Esophagus muscularis mucosa (tissue), 4 donors: ENCODE measurements at places on chromosomes 13 and 19.

DNA sequence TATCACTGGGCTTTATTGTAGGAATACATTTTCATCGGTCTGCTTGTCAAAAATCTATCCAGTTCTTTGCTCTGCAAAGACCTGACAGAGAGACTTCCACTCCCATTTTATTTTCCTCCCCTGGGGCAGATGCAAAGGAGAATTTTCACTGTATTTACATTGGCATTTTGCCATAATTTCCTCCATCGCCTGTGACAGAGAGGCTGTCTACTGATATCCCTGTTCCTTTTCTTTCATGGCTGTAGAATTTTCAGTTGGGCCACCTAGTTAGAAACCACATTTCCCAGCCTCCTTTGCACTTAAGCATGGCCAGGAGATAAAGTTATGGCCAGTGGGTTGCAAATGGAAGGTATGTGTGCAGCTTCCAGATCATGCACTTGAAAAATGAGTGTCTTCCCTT is 89.3 kb downstream of the NUFIP1 start:
- DNase-seq = no peak

- peak; percentile 86 for DNase-seq
Observed at GRCh38 chr19:42850981-42851717, 28.4 kb downstream of the PSG1 start.

DNA sequence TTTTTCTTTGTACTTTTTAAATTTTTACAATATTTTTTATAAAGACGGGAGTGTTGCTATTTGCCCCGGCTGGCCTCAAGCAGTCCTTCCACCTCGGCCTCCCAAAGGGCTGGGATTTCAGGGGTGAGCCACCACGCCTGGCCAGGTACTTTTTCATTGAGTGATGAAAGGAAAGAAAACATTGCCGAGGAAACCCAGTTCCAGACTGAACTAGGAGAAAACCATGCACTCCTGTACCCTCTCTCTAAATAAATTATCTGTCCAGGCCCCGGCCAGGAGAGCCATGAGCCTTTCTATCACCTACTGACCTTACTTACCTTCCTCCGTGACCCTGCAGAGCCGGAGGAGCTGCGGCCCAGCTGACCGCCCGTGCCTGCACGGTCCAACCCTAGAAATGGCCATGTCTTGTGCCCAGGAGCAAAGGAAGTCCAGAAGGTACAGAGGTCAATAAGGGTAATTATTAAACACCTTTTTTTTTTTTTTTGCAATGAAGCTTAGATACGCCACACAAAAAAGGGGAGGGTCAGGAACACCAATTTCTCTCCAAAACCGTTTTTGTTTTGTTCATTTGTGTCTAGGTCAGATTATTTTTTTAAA is at the start of gene SLC7A9:
Gene SLC7A9, minus strand, starts transcription at position 399 of the 597 bp plus-strand sequence. CDS start 1,233 bp downstream, outside the sequence.
- DNase-seq = no peak

- no peak for DNase-seq
Observed at GRCh38 chr19:8702350-8702749, 3.8 kb upstream of the ACTL9 start.

DNA sequence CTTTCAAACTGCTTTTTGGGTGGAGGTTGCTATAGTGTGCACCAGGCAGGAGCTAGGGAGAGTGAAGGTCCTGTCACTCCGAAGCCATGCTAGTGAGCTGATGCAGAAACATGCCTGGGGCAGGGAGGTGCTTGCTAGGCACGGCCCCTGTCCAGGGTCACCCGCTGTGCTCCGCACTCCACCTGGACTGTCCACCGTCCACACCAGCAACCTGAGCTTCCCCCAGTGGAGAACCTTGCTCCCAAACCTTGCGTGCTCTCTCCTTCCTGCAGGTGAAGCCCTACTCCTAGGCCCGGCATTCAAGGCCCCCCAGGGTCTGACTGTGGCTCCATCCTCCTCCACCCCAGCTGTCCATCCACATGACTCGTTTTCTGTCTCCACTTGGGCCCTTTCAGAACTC is 12.3 kb downstream of the SLC15A1 start:
- DNase-seq = no peak

GRCh38 chr19:57689750-57690149 is 8.0 kb downstream of the ZNF551 start:
- DNase-seq = no peak

GRCh38 chr19:48918801-48919247 is 14.7 kb upstream of the DHDH start:
- no peak for DNase-seq

DNA sequence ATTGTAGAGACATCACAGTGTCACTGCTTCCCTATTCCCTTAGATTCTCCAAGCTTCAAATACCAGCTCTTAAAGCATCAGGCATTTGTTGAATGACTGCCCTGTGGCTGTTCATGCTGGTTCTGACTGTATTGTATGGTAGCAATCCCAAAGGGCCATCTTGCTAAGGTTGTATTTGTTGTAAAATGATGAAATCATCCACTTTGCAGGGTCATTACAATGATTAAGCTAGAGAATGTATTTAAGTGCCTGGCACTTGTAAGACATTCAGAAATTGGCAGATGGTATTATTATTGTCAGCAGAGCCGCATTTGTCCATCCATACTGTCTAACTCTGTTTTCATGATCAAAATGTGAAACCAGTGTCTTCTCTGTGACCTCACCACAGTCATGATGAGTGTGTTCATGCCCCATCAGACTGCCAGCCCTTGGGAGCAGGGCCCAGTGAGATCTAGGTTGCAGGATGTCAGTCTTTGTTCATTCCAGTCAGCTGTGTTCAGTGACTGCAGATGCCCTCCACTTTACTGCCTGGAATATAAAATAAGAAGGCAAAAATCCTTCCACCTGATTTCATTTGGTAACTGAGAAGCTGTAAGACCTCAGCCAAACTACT is 86.1 kb downstream of the DHRS12 start:
- no peak for DNase-seq

DNA sequence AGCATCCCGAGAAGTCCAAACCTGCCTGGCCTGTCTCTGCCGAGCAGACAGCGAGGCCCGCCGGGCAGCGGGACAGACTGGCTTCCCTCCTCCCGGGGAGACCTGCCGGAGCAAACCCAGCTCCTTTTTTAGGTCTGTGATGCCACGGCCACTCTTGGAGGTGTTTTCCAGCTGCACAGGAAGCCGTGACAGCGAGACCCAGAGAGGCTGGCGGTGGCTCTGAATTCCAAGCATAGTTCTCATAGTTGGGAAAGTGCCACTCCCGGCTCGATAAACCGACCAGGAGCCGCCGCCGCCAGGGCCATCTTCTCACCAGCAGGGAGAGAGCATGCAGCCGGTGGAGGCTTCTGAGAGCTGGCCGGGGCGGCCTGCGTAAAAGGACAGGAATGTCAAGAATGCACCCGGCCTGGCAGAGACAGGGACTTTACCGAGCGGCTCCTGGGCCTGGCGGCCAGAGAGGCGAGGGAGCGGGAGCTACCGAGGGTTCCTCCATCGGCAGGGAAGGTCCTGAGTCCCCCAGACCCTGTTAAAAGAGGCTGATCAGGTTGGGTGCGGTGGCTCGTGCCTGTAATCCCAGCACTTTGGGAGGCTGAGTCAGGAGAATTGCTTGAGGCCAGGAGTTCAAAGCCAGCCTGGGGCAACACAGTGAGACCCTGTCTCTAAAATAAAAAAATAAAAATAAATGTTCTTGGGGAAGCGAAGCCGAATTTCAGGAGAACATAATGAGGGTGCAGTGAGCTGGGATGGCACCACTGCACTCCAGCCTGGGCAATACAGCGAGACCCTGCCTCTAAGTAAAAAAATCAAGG is 64.9 kb downstream of the GADD45B start:
- DNase-seq = peak; percentile 97

DNA sequence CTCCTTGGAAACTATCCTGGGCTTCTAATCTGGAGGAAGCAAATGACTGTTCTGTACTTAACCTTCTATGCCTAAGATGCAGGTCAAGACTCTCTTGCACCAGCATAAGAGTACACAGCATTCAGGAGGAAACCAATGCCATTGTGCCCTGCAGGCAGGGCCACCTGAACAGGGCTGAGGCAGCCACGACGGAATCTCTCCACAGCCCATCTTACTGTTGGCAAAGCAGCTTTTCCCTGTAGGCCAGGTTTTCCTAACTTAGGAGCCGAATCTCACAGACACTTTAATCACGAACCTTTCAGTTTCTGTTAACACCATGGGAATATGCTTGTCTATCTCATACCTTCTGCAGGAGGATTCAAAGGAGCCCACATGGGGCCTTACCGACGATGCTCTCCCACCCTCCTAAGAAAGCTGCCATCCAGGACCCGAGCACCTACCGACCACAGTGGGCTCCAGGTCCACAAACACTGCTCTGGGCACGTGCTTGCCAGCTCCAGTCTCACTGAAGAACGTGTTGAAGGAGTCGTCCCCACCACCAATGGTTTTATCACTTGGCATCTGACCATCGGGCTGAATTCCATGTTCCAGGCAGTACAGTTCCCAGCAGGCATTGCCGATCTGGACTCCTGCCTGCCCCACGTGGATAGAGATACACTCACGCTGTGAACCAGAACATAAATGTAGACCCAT is 2.6 kb downstream of the TUBA3C start:
- DNase-seq = peak; percentile 72

DNA sequence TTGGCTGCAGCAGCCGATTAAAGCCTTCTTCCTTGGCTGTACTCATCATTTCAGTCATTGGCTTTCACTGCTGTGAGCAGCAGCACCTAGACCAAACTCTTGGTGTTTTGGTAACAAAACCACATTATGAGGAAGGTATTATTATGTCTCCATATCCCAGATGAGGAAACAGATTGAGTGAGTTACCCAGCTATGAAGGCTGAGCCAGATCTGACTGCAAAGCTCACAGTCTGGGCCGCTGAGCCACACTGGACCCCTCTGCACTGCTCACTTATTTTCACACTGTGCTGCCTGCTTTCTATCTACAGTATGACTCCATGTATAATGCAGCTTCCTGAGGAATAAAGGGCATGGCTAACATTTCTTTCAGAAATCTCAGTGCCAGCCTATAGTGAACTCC is 24.5 kb downstream of the CRYL1 start:
- DNase-seq = no peak

- no peak for DNase-seq
Observed at GRCh38 chr19:50870417-50871089, 2.7 kb upstream of the KLK2 start.

DNA sequence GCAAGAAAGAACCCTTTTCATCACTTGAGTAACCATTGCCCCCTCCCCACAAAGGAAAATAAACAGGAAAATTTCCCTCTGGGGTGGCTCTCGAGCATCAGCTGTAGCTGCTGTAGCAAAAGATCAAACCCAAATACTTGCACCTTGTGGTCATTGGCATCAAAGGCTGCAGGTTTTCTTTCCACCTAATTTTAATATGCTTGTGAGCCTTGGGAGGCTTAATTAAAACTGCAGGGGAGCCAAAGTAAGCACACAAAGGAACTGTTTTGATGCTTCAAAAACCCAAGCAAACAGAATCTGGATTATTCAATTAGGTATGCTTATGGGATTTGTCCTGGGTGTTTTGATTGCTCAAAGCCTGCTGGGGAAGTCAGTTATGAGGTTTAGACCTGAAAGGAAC is 119.5 kb downstream of the SHISA2 start:
- no peak for DNase-seq

DNA sequence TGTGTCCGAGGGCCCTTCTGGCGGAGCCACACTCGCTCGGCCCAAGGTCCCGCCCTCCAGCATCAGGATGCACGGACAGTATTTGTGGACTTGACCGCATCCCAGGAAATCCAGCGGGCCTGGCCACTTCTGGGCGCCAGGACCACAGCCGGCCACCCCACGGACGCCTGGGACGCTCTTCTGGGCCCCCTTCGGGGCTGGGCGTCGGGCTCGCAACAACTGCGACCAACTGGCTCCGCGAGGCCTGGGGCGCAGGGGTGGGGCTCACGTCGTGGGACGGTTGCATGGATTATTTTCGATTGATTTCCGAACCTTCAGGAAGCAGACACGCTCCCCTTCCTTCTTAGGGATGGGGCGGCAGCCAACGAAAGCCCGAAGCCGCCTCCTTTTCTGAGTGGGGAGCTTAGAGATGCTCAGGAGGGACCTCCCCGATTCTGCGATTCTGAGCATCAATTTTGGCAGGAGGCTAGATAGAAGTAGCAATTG is 521 bp upstream of the NUP58 start:
- no peak for DNase-seq

DNA sequence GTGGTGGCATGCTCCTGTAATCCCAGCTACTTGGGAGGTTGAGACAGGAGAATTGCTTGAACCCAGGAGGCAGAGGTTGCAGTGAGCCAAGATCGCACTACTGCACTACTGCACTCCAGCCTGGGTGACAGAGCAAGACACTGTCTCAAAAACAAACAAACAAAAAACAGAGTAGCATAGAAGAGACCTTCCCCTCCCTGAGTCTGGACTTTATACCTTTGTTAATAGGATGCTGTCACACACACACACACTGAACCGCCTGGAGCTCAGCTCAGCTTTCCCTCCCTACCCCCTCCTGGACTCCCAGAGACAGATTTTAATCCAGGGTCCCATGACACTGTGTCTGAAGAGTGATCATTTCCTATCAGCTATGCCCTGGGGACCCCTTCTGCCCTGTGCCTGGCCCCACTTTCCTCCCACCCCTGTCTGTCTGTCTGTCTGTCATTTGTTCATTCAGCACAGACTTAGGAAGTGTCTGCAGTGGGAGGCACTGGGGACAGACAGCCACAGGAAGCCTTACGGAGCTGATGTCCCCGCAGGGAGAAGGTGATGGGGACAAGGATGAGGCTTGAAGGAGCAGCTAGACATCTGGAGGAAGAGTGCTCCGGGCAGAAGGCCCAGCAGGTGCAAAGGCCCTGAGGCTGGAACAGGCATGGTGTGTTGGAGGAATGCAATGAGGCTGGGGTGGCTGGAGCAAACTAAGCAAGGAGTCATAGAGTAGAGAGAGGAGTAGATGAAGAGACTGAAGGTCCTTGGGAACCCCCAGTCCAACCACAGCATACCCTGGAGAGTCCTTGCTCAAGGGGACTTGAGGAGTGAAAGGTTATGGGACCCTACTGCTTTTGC is 4.9 kb downstream of the CERS4 start:
- DNase-seq = no peak

DNA sequence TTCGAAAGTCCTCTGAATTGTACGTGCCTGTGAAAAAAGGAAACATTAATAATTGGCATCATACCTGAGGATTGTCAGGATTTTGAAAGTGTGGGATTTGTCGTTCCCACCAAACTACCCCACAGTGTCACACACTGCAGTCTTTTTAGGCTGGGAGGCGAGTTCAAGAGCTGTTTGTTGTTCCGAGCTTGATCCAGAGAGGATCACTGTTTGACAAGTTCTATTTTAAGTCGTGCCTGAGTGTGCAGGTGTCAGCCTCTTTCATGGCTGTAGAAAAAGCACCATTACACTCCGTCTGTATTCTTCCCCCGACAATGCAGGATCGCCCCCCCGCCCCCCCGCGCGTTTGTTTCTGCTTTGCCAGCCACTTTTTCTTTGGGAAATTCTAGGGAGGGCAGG is 635 bp upstream of the NBEA start:
- DNase-seq = no peak
